Kidney (tissue), 22 donors: ENCODE measurements at places on chromosomes 12 and 14.

GRCh38 chr12:24888813-24889212 lies 60.1 kb downstream of the BCAT1 start:
- DNase-seq = no peak

- no peak for DNase-seq
Observed at GRCh38 chr14:99389174-99389826, 91.4 kb downstream of the SETD3 start.

- DNase-seq = no peak
Observed at GRCh38 chr14:95329941-95330340, 10.2 kb upstream of the CLMN start.

- no peak for DNase-seq
Observed at GRCh38 chr14:83838226-83838625, 1691.7 kb upstream of the FLRT2 start.

GRCh38 chr14:79596551-79596950 lies 614.8 kb downstream of the DIO2 start:
- no peak for DNase-seq

DNA sequence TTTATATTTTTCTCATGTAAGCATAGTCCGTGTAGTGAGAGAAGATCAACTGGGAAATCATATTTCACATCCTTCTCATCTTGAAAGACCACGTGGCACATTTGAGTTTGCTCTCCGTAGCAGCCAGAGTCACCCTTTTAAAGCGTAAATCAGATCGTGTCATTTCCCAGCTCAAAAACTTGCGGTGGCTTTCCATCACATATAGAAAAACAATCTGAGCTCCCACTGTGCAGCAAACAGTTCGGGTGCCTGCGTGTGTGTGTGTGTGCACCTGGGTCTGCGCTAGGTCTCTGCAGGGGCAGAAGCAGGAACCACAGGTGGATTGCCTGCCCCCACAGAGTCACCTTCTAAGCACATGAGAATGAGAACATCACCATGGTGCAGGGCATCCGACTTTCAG lies 338.2 kb downstream of the TRHDE start:
- DNase-seq = no peak

DNA sequence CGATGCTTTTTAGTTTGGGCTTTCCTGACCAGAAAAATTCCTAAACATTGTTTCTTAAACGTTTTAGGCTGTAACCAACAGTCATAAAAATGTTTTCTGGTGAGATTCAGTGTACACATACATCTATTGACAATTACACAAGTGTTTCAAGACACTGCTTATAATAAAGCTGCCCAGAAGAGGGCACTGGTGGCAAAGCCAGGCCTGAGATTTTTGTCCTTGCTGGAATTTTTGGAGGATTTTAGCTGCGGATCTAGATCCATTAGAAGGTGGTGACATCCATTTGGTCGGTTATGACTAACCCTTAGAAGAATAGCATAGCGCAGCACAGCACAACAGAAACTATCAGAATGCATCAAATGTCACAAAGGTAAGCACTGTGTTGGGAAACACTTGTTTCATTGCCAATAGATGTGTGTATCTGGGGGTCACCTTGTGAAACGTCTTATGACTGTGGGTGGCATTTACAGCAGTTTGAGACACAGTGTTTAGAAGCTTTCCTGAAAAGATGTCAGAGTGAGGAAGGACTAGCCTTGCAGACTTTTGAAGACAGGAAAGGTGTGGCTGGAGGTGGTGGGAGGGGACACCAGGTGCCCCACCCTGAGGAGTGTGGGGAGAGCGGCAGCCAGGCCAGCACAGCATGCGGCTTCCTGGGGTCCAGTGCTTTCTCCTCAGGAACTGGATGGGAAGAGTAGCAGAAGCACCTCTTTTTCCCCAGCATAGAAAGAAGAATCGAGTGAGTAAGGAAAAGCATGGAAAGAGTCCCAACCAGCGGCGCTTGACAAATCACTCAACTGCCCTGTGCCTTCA lies 54.7 kb upstream of the FKBP4 start:
- no peak for DNase-seq

DNA sequence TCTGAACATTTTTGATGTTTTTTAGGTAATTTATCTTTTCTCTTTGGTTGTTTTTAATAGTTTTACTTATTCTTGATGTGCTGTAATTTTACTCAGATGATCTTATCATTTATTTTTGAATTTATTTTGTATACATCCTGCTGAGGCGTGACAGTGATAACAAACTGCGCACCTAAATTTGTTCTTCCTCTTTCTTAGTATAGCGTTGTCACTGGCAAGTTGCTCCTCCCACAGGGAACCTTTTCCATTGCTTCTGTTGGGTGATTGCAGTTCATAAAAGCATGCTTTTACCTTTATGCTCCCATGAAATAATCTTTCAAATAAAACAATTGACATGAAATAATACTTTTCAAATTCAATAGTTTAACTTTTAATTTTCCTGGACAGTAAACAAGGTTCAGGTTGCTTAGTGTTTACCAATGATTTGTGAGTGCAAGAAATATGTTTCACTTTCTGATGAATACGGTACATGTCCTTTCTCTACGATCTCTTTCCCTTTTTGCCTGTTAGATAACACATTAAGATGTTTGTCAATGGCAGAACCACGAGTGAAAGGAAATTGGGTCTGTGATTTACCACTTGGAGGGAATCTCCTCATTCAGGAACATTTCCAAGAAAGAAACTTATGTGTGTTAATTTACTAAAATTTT lies 223.3 kb downstream of the CCDC91 start:
- no peak for DNase-seq

DNA sequence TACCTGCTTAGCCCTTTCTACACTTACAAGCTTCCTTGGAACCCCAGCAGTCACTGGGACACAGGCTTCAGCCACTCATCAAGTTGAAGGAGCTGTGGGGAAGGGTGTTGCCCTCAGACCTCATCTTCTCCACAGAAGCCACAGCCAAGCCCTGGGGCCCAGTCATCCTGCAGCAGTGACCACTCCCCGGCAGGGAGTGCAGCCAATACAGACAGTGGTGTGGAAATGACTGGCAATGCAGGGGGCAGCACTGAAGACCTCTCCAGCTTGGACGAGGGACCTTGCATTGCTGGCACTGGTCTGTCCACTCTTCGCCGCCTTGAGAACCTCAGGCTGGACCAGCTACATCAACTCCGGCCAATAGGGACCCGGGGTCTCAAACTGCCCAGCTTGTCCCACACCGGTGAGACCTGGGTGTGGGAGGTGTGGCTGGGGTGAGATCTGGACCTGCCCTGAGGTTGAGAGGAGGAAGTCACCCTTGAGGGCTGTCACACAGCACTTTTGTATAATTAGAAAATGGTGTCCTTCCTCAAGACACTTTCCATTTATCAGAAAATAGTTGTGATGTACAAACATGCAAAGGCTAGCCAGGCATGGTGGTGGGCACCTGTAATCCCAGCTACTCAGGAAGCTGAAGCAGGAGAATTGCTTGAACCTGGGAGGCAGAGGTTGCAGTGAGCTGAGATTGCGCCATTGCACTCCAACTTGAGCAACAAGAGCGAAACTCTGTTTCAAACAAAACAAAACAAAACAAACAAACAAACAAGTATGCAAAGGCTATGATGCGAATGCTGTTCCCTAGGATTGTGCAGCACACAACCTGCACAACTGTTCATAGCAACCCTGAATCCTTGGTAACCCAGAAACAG lies 9.9 kb downstream of the GLI1 start:
- DNase-seq = no peak

- no peak for DNase-seq
Observed at GRCh38 chr14:94536836-94537235, 24.4 kb upstream of the SERPINA4 start.

DNA sequence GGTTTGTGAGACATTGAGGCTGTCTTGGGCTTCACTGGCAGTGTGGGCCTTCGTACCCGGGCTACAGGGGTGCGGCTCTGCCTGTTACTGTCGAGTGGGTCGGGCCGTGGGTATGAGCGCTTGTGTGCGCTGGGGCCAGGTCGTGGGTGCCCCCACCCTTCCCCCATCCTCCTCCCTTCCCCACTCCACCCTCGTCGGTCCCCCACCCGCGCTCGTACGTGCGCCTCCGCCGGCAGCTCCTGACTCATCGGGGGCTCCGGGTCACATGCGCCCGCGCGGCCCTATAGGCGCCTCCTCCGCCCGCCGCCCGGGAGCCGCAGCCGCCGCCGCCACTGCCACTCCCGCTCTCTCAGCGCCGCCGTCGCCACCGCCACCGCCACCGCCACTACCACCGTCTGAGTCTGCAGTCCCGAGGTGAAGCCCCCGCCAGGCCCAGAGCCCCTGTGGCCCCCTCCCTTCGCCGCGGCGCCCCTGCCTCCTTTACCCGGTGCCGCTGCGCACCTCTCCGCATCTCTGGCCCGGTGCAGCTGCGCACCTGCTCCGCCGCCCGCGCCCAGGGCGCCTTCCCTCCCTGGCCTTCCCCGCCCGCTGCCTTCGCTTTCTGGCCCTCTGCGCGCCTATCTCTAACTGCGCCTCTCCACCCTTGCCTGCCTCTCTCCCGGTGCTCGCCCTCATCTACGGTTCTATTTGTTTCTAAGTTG lies at the start of gene ENO2:
TSS of gene ENO2 (plus strand) at position 335 of the 701 bp plus-strand sequence. CDS start 1,253 bp downstream, outside the sequence.
- DNase-seq = peak; percentile 66

DNA sequence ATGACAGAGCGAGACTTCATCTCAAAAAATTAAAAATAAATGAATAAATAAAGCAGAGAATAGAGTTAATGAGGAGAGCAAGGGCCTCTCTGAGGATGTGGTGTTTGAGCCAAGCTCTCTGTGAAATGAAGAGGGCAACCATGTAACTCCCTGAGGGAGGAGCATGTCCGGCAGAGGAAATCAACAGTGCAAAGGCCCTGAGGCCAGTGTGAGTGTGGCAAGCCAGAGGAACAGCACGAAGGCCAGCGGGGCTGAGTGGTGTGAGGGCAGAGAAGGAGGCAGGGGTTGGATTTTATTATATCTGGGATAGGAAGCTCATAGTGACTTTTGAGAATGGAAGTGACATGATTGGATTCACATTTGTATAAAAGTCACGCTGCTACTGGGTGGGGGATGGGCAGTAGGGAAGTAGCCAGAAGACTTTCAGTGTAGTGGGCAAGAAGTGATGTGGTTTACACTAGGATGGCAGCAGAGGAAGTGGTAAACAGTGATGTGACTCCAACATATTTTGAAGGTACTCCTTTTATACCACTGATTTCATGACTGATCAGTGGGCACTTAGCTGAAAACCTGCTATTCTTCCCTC lies 10.3 kb upstream of the LRP1-AS start:
- DNase-seq = no peak

DNA sequence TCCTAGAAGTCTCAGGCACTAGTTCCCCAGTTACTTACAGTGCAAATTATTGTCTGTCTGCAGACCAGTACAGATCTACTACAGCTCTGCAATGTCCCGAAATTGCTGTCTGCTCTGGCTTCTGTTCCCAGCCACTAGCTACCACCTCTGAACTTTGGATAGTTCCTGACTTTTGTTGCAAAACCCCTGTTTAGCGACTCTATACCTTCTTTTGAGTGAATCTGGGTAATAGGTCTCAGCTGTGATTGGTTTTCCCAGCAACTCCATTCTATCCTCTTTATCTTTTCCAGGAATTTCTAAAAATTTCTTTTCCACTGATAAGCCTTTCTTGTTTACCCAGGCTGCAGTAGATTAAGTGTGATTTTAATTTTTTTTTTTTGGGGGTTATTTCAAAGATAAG lies 16.8 kb downstream of the KCNJ8 start:
- no peak for DNase-seq

DNA sequence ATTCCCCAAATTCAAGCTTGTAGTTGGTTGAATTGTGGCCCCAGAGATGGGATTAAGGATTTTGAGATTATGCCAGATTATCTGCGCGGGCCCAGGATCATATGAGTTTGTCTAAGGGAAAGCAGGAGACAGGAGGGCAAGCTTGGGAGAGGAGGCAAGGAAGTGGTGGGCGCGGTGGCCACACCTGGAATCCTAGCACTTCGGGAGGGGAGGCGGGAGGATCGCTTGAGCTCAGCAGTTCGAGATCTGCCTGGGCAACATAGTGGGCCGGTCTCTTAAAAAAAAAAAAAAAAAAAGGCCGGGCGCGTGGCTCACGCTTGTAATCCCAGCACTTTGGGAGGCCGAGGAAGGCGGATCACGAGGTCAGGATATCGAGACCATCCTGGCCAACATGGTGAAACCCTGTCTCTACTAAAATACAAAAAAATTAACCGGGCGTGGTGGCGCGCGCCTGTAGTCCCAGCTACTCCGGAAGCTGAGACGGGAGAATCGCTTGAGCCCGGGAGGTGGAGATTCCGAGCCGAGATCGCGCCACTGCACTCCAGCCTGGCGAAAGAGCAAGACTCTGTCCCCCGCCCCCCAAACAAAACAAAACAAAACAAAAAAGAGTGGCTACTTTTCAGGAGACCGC lies 881 bp upstream of the PUS1 start:
- DNase-seq = no peak

GRCh38 chr12:105329926-105330282 lies 587 bp upstream of the C12orf75 start:
- DNase-seq = no peak

GRCh38 chr14:92556255-92556741 lies 42.7 kb downstream of the RIN3 start:
- no peak for DNase-seq

- no peak for DNase-seq
Observed at GRCh38 chr12:132740652-132741051, 21.0 kb downstream of the ANKLE2 start.

- no peak for DNase-seq
Observed at GRCh38 chr12:113062502-113063395, 6.2 kb downstream of the DTX1 start.

- DNase-seq = peak; percentile 25
Observed at GRCh38 chr14:96060186-96060933, 21.2 kb downstream of the C14orf132 start.

- DNase-seq = no peak
Observed at GRCh38 chr14:105055736-105056302, 9.4 kb downstream of the GPR132 start.

- DNase-seq = no peak
Observed at GRCh38 chr12:29286081-29286790, 94.7 kb downstream of the ERGIC2 start.

- no peak for DNase-seq
Observed at GRCh38 chr14:46034305-46034704, 617.3 kb downstream of the RPL10L start.

- no peak for DNase-seq
Observed at GRCh38 chr12:130621696-130622298, 94.3 kb downstream of the RIMBP2 start.

DNA sequence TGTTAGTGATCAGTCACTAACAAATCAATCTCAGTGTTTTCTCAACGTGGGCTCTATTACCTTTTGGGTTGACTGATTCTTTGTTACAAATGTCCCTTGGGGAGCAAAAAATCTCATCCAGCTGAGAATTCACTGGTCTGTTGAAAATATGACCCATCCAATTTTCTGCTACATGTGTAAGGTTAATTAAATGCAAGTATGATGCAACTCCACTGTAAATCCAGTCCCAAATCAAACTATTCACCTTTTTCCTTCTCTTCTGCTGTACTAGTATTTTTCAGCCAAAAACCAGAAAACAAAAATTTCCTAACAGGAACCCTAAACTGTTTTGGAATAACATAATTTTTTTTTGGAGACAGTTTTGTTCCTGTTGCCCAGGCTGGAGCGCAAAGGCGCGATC lies 2.2 kb downstream of the ERH start:
- no peak for DNase-seq

DNA sequence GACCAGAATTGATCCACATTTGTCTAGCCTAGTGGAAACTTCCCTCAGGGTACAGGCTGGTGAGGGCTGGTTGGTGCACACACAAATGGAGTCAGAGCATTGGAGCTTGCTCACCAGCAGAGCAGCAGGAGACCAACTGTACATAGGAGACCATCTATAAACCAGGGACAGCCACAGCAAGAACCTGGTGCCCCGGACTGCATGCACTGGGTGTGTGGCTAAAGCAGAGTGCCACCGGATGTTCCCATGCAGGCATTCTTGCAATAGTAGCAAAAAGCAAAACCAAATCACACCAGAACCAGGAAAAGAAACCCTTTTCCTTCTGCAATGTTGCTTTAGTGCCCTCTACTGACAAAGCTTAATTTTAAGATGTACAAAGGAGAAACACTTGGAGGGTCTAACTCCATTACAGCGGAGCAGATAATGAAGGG lies 136.4 kb downstream of the MDGA2 start:
- DNase-seq = peak; percentile 14
